ENCODE measurements at places on chromosomes 6 and 20. TPM values are rescaled to one million over a fixed set of nuclear protein-coding genes. Genes with fewer than 3 reads are reported as not detected.

- no peak for DNase-seq
Observed at GRCh38 chr20:53312957-53313356, 280.7 kb downstream of the ZNF217 start.

The CSTF1 gene
- total RNA-seq: 43.5 TPM

- no peak for DNase-seq
Observed at GRCh38 chr6:159446340-159446739, 246.7 kb downstream of the SOD2 start.

DNA sequence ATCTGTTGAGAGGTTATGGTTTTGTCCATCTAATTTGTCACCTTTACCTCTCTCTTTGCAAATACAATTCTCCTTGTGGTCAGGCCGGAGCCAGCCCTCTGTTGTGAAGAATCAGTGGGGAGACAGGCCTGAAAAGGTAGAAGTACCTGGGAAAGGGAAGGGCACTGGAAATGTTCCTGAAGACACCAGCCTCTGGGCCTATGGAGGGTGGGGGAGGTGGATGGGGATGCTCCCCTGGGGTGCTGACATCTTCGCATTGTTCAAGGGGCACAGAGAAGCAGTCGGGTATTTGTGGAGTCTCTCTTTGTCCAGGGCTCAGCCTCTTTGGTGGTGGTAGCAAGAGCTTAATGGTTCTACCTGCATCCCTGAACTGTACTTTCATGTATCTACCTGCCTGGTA is 24.4 kb upstream of the AFDN start:
- DNase-seq: no peak

The ATXN1 gene
- 62.9 TPM for total RNA-seq

- no peak for DNase-seq
Observed at GRCh38 chr20:64053841-64054661, 4.6 kb upstream of the SOX18 start.

GRCh38 chr6:157574851-157575424 is 193.9 kb downstream of the ZDHHC14 start:
- DNase-seq: no peak

- no peak for DNase-seq
Observed at GRCh38 chr6:155341130-155341828, 27.0 kb upstream of the TFB1M start.

The TRIM15 gene
- total RNA-seq: not detected

The LINC00237 gene
- not detected for total RNA-seq

DNA sequence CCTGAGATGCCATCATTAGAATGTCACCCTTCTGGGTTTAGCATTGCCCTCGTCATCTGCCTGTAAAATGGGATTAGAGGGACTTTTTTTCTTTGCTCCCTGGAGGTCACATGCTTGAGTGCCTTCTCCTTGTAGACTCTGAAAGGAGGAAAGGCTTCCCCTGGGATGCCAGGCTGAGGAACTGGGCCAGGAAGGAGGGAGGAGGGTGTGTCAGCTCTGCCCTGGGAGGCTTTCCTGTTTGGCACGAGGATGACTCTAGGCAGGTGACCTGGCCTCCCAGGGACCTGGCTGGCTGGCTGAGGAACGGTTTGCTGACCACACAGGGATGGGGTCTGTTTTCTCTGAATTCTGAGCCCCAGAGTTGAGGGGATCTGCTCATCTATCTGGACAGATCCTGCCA is 137.9 kb upstream of the RNF24 start:
- no peak for DNase-seq

The GHRH gene
- not detected for total RNA-seq

GRCh38 chr6:70629929-70630328 is 37.8 kb upstream of the SMAP1 start:
- no peak for DNase-seq

DNA sequence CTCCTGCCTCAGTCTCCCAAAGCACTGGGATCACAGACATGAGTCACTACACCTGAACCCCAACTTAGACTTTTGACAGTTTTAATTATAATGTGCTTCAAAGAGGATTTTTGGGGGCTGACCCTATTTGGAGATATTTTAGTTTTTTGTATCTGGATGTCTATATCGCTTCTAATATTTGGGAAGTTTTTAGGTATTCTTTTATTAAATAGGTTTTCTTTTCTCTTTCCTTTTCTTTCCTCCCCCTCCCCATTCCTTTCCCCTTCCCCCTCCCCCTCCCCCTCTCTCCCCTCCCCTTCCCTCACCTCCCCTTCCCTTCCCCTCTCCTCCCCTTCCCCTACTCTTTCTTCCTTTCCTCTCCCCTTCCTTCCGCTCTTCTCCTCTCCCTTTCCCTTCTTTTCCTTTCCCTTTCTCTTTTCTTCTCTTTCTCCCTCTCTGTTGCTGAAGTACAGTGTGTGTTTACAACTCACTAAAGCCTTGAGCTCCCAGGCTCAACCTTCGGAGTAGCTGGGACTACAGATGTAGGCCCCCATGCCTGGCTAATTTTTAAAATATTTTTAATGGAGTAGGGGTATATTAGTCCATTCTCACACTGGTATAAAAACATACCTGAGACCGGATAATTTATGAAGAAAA is 24.4 kb upstream of the NKX2-4 start:
- no peak for DNase-seq

DNA sequence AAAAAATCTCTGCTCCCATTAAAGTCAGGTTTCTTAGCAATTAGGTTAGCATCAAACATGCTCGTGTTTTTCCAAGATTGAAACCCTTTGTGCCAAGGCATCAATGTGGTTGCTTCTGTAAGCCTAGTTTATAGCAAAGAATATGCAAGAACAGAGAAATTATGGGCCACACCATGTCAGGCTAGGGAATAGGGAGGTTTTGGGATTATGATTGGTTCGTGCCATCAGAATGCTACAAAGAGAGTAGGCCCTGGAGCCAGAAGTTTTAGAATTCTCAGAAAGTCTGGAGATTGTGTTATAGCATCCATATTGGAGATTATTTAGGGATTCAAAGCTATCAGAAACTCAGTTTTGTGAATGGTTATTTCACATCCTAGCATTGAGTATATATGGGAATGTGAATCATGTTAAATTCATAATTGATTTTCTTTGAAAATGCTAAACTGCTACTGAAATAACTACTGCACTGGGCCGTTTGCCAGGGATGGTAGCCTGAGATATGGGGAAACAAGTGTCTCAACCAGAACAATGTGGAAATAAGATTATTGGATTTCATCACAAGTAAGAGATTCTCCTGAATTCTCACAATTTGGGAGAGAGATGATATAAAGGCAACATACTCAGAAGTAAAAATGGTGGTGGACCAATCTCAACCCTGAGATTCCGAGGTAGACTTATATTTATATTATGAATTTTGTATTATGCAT is 45.3 kb downstream of the ZNF292 start:
- no peak for DNase-seq

- DNase-seq: no peak
Observed at GRCh38 chr6:8958894-8959511, 523.7 kb upstream of the SLC35B3 start.

DNA sequence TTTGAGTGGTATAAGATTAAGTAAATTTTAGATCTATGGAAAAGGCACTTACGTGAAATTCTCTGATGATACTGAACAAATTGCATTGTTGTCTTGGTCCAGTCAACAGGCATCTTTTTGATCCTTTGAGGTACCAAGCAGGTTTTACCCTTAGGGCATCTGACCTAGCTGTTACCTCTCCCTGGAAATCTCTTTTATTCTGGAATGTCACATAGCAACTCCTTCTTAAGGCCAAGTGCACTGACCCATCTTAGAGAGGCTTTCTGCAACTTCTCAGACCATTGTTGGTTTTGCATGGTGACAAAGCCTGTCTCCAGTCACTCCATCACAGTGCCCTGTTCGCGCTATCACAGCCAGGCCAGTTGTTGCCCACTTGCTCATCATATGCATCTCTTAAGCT is 42.0 kb downstream of the TPD52L1 start:
- DNase-seq: no peak

GRCh38 chr6:41153451-41153850 is 696 bp downstream of the TREML1 start:
- DNase-seq: no peak

All from mesothelial cell of epicardium (in vitro differentiated cells).